ENCODE measurements at places on chromosomes 5 and 9. TPM values are rescaled to one million over a fixed set of nuclear protein-coding genes. Genes with fewer than 3 reads are reported as not detected.

DNA sequence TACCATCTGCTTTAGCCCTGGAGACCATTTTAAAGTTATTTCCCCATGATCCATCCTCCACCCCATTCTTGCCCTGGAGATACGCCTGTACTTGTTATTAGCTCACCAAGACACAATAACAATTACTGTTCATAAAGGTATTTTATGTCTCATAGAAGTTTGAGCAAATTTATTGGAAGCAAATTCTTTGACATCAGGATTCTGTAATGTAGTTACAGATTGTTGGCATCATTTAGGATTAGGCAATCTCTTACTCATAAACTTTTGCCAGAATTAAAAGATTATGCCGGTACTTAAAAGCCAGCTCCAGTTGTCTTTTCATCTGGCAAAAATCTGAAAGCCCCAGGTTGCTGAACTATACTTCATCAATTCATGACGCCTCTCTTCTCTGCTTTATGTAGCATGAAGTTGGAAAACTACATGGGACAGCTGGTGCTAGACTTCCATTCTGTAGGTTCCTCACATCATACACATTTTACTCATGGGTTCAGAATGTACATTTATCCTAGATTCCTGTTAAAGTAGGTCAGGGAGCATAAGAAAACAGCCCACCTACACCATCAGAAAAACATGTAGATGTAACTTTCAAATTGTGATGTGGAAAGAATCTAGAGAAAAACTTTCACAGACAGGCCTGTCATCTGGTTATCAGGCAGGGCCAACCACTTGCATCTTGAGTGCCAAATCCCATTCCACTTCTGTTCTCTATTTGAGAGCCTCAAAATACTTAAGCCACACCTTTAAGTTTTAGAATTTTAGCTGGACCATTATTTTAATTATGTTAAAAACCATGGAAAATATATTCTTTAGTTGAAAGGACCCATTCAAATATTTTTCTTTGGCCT is 14.0 kb downstream of the ATP10B start:
- no peak for DNase-seq

GRCh38 chr9:98559561-98559960 is 149.2 kb downstream of the GABBR2 start:
- no peak for DNase-seq

- peak; percentile 47 for DNase-seq
Observed at GRCh38 chr9:107487521-107488374, 1.8 kb downstream of the KLF4 start.

The CSF1R gene
- total RNA-seq: not detected

GRCh38 chr5:15797116-15797515 is 297.1 kb downstream of the FBXL7 start:
- DNase-seq: no peak

DNA sequence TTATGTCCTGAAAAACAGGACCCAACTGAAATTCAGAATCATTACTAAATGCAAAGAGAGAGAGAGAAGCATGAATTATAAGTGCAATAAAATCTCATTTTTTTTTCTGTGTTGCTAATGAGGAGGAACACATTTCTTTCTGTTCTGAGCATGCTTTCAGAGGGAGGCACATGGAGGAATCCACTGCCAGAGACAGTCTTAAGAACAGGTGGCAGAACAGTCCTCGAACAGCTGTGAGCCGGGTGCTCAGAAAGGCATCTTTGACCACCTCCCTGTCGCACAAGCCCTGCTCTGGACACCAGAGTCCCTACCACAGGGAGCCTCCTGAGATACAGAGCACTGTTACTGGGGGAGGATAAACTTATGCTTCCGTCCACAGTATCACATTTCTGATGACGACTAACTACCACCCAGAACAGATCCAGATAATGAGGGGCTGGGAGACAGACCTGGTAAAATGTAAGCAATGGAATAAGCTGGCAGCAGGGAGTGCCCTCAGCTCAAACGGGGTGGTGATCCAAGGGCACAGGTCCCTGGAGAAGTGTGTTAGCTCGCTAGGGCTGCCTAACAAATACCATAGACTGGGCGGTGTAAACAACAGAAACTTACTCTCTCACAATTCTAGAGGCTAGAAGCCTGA is 134.0 kb downstream of the SLC1A3 start:
- no peak for DNase-seq

The FOXB2 gene
- 0.22 TPM for total RNA-seq

The PSMD5 gene
- total RNA-seq: 30.5 TPM

The PRDM9 gene
- total RNA-seq: not detected

The GPR151 gene
- total RNA-seq: not detected

DNA sequence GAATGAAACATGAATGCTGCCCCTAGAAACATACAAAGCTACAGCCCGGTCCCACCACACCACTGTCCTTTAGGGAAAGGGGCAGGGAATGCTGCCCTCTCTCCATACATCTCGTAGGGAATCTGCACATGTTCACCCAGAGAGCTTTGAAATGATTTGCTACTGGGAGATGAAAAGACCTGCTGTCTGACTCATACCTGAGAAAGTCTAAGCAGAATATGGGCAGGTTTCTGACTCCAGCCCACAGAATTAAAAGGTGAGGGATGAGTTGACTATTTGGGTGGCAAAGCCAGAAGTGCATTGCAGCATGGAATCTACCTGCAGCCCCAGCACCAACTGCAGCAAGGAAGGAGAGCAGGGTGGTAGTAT is 297.9 kb downstream of the TLE1 start:
- no peak for DNase-seq

The PCDHB3 gene
- 3.4 TPM for total RNA-seq

GRCh38 chr5:141814064-141814964 is 63.9 kb downstream of the PCDH1 start:
- DNase-seq: no peak
